ENCODE measurements at places on chromosomes 2 and 18.

DNA sequence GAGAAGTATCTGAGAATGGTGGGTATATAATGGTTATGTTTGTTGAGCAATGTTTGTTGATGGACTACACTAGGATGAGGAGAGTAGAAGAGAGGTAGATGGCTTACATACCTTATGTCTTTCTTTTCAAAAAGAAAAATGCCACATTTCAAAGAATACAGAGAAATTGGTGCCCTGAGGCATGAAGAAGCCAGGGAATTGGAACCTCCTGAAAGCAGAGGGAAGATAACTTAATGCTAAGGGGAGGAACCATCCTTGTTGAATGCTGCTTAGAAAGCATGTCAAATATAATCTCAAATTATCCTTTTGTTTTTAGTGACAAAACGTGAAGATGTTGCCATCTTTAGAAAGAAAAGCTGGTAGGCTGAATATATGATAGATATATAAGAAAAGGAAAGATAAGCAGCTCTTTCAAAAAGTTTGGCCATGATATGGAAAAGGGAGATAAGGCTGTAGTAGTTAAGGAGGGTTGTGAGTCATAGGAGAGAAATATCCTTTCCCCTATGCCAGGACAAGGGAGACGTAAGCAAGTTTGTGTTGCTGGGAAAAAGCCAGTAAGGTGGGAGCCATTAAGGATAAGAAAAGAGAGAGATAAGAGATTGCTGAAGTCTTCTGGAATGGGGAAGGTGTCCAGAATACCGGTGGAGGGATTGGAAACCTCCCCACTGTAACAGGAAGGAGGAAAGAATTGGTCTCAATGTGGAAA lies 66.3 kb downstream of the SCN2A start:
- no peak for DNase-seq

GRCh38 chr2:118231759-118232158 lies 143.5 kb downstream of the INSIG2 start:
- no peak for DNase-seq

DNA sequence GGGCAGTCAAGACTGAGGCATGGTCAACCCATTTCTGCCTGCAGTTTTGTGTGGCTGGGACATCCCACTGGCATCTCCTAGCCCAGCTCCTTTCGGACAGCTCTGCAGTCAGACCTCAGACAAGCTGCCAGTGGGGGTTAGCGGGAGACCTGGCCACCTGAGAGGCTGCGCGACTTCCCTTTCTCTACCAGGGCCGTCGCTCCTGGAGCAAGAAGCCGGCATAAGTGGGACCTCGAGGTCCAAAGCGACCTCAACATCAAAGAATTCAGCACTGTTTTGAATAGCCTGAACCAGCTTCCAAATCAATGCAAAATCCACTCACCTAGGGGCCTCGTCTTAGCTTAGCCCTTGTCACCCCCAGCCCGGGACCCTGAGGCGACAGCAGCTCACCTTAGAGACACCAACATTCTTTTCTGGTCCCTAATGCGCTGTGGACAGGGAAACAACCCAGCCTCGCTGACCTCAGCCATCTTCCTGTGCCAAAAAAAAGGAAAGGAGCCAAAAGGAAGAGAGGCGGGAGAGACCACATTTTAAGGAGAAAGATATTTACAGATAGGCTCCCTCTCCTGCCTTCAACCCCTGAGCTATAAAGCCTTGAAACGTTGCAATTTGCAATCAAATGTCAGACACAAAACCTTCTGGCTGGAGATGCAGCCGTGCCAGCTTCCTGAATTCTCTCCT lies 81.2 kb downstream of the GFPT1 start:
- no peak for DNase-seq

DNA sequence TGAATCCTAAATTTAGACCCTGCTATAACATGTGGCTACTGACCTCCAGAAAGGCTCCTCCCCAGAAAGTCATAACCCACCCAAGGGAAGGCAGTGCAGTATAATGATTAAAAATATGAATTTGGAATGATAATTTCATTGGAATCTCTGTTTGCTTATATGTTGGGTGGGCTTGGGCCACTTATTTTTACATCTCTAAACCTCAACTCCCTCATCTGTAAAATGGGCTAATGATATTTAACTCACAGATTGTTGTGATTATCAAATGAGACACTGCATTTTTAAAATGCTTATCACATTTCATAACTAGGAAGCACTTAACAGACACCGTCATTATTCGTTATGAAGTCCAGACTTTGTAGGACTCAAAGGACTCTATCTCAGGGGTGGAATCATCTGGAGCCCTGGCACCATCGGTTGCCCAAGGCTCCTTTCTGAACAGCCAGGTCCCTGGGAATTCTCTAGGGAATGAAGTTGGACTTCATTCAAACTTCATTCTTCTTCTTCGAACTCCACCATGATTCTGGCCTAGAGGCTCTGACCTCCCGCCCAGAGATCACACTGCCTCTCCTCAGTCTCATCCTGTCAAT lies 33.1 kb upstream of the RMDN2 start:
- DNase-seq: no peak

DNA sequence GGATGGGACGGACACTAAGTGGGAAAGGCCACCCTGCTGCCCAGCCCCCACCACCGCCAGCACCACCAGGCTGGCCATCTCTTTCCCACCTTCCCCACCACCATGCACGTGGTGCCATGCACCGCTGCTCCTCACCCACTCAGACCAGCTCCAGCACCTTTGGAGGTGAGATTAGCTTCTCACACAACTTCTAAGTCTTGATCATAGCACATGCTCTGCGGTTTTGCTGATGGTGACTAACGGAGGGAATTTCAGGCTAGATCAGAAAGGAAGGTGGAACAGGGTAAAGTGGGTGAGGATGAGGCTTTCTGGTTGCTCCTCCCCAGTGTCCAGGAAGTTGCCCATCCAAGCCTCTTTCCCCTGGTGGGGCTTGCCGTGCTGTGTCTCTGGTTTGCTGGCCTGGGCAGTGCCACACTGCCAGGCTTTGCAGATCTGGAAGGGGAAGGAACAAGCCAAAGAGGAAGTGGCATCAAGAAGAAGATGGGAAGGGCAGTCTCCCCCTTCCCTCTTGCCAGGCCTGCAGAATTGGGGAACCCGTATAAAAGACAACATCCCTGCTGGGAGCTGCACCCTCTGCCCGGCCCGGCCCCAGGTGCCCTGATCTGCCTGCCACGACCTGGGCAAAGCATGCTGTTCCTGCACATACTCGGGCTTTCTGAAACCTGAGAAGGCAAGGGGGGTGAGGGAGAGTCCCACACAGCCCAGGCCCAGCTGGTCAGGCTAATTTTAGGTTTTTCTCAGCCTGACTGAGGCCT lies 44.3 kb upstream of the CAB39 start:
- no peak for DNase-seq

GRCh38 chr2:154439156-154439555 lies 259.3 kb upstream of the KCNJ3 start:
- no peak for DNase-seq

DNA sequence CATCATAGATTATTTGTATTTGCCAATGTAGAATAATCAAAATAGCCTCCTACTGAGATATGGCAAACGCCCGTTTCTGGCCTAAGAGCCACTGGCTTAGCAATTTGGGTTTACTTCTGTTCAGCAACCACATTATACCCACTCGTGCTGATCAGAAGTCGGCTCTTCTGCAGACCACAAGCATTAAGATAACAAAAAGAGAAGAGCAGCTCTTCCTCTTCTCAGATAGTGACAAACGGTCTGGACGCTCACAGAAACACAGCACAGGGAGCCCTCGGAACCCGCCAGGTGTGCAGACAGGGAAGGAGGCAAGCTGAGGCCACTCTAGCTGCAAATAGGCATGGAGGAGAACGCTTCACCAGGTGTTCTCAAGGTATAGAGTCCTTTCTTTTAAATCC lies 164.0 kb downstream of the HDAC4 start:
- DNase-seq: no peak

- DNase-seq: no peak
Observed at GRCh38 chr2:41084321-41084720, 632.4 kb upstream of the SLC8A1 start.

DNA sequence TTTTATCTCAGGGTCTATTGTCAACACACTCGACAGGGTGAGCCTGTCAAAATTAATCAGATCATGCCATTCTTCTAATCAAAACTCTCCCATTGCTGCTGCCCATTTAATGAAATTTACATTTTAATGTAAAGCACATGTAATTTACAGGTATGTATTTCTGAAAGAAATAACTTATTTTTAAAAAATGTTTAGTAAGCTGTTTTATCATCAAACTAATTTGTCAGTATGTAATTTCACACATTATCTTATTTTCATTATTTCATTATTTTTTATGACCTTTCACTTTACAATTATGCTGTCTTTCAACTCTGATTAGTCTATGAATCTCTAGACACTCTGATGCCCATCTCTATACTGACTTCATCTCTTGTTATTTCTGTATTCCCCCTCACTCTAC lies 467.8 kb downstream of the ZNF804A start:
- no peak for DNase-seq

DNA sequence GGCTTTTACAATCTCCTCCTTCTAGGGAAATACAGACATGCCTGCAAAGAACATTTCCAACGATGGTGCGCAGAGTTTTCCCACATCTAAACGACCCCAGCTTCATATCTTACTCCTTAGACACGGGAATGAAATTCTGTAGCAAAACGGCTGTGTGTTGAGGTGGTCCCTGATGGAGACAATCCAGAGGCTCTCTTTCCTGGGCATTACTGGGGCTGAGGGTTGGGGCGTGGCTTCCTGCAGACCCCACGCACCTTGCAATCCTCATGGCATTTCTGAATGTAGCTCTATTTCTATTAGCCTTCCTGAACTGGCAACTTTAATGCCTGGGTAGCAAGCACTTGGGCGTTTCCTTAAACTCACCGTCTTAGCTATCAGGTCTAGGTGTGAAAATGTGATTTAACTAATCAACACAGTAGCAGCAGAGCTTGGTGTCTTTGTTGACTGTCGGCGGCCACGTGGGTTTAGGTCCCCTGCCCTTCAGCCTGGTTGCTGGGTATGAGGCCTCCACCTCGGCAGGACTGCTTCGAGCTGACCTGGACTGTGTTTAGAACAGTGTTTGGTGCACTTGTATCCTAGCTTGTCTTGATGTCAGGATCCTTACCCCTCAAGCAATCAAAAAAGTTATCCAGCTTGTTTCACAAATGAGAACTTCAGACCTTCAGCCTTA lies 242.8 kb downstream of the GBX2 start:
- no peak for DNase-seq

DNA sequence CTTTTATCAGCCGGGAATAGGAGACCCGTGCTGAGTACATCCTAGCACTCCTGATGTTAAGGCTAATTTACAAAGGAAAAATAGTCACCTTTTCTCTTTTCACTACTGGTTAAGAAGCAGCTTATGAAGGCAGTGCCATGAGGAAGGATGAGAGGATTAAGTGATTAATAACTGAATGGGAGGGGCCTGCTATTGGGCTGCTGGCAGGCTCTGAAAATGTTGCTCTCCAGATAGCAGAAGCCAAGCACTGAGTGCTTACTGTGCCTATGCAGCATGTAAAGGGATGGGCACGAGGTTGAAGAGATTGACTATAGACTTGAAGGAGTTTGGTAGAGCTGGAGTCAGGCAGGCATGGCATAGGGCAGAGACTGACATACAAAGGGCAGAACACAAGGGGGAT lies 282.4 kb upstream of the THSD7B start:
- no peak for DNase-seq

All from GM12864 (cell line).